ENCODE measurements at places on chromosomes 6 and 20. TPM values are rescaled to one million over a fixed set of nuclear protein-coding genes. Genes with fewer than 3 reads are reported as not detected.

- peaks cover 34% of the 10 kb centered on the region for H3K36me3 ChIP-seq
- no peak for DNase-seq
- H3K4me3 ChIP-seq = no peak overlapping the region
- H3K27ac ChIP-seq = peak overlapping the region; percentile 32
- H3K27me3 ChIP-seq = no peaks in the 10 kb centered on the region
These were observed 36.0 kb upstream of the SMIM29 start for GRCh38 chr6:34284563-34285447.

GRCh38 chr6:69005199-69005598, 370.1 kb downstream of the ADGRB3 start:
- H3K4me1 ChIP-seq = no peaks in the 10 kb centered on the region
- H3K27me3 ChIP-seq = no peaks in the 10 kb centered on the region
- DNase-seq = no peak
- H3K36me3 ChIP-seq = no peaks in the 10 kb centered on the region
- no peak overlapping the region for H3K4me3 ChIP-seq

- no peaks in the 10 kb centered on the region for H3K36me3 ChIP-seq
- H3K4me1 ChIP-seq = peaks cover 2% of the 10 kb centered on the region
- H3K4me3 ChIP-seq = no peak overlapping the region
- H3K27me3 ChIP-seq = no peaks in the 10 kb centered on the region
These were observed 491.2 kb upstream of the NOX3 start for GRCh38 chr6:155946860-155947259.

- H3K4me3 ChIP-seq = no peak overlapping the region
- no peaks in the 10 kb centered on the region for H3K27me3 ChIP-seq
- no peaks in the 10 kb centered on the region for H3K4me1 ChIP-seq
- no peak overlapping the region for H3K27ac ChIP-seq
- no peaks in the 10 kb centered on the region for H3K36me3 ChIP-seq
- DNase-seq = no peak
These were observed 187.9 kb downstream of the TENT5A start for GRCh38 chr6:81564470-81565068.

DNA sequence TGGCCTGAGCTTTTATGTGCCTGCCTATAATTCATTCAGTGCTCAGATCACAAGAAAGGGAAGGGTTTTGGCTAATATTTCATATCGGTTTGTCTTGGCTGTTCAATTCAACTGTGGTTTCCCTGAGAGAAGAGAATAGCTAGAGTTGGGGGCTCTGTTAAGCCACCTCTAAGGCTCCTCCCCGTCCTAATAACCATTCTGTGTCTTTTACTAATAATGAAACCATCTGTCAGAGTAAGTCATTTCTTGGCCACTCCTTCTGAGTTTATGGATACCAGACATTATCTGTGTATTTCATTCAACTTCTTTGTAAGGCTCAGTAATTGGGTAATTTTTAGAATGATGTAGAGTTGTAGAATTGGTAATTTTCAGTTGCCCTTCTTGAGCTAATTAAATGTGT, 5.2 kb downstream of the STX11 start:
- no peak overlapping the region for H3K4me3 ChIP-seq
- DNase-seq = no peak
- peaks cover 44% of the 10 kb centered on the region for H3K4me1 ChIP-seq
- no peak overlapping the region for H3K27ac ChIP-seq

DNA sequence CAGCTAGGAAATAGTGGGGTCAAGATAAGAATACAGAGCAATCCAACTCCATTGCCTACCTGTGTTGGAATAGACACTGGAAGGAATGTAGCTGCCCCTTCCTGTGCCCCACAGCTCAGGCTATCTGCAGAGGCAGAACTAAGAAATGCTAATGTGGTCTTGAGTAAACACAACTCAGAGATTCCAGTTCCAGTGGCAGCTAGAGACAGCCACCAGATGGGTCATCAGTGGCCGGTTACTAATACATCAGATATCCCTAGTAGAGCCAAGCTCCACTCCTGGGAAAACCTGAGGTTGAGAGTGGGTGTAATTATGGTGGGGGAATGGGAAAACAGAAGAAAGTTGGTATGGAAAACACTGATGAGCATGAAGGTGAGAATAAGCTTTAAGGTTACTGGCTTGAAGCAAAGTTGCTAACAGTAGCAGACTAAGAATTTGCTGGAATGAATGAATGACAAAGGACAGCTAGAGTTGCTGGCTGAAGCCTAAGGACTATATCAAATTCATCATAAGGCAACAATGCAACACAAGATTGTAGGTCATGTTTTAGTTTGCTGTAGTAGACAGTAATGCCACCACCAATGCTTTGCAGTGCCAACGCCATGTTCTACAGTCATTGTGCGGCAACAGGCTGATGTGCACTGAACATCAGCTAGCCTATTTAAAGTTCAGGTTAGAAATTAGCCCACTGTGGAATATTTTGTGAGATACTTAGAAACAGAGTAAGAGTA, 28.3 kb upstream of the FAM83C start:
- no peak overlapping the region for H3K4me3 ChIP-seq
- H3K27ac ChIP-seq = no peak overlapping the region
- H3K36me3 ChIP-seq = peaks cover 1% of the 10 kb centered on the region

DNA sequence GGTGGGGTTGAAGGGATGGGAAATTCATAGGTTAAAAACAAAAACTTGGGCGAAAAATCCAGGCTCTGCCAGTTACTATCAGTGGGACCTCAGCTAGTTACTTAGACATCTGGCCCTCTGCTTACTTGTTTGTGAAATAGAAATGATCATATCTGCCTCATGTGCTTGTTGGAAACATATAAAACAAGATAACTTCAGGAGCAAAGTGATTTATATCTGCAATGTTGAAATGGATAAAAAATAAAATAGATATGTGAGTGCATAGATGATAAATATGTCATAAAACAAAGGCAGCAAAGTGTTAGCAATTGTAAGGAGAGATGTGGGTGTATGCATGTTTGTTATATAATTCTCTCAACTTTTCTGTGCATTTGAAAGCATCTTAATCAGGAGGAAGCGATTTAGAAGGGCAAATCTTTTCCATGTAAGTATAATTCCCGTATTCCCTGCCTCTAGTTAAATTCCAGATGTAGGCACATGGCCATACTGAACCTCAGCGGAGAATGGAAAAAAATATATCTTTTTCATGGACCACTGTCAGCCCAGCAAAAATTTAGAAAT, 579.0 kb upstream of the FLRT3 start:
- no peak for DNase-seq
- H3K4me1 ChIP-seq = no peaks in the 10 kb centered on the region

DNA sequence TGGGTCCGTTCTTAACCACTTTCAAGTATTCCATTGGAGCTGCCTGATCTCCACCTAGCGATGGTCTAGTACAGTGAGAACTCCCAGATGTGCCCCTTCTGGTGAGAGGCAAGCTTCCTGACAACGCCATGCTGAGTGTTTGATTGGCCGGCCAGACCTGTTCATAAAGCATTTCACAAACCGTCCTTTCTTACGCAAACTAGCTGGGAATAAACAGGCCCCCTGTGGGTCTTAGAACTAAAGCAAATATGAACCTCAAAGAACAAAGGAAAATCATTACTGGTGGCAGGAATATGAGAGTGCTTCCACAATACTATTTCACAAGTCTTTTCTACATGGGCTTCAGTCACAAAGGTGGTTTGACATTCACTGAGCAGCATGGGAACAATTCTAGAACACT, 15.6 kb upstream of the GCNT2 start:
- no peaks in the 10 kb centered on the region for H3K36me3 ChIP-seq
- DNase-seq = no peak
- peaks cover 45% of the 10 kb centered on the region for H3K27me3 ChIP-seq
- H3K4me1 ChIP-seq = peaks cover 7% of the 10 kb centered on the region

- H3K4me3 ChIP-seq = no peak overlapping the region
- no peak for DNase-seq
These were observed 4.0 kb upstream of the DSN1 start for GRCh38 chr20:36777576-36777975.

DNA sequence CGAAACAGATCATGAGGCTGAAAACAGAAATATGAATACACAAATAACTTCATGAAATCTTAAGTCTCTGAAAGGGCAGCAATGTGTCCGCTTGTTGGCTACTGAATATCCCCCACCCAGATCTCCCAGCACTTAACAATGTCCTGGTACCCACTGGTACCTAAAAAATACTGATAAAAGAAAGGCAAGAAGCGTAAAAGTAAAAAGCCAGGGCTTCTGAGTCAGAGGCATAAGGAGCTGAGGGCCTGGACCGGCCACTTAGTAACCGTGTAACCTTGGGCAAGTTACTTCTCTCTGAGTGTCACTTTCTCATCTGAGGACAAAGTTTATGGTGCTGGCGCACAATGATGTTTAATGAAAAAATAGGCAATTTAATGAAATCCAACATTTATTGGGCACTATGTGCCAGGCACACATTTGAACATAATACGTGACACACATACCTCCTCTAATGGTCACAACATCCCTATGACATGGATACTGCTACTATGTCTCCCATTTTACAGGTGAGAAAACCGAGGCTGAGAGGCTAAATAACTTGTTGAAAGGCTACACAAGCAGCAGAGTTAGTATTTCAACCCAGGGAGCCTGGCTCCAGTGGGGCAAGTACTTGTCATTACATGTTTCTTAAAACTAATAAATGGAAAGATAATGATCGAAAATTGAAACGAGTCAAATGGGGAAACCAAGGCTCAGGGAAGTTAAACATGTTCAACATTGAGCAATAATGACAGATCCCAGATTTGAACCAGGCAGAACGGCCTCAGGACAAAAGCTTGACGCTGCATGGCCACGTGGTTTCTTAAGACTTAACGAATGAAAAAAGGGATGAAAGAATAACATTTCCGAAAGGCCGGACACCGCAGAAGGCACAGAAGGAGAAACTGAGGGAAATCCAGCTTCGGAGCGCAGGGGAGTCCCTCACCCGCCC, 828 bp downstream of the TP53RK start:
- H3K4me3 ChIP-seq = peak overlapping the region; percentile 86
- peak overlapping the region; percentile 78 for H3K27ac ChIP-seq
- no peaks in the 10 kb centered on the region for H3K27me3 ChIP-seq
- peaks cover 15% of the 10 kb centered on the region for H3K36me3 ChIP-seq
- H3K4me1 ChIP-seq = peaks cover 37% of the 10 kb centered on the region
- no peak for DNase-seq

GRCh38 chr6:16729183-16729691, 32.0 kb downstream of the ATXN1 start:
- H3K27me3 ChIP-seq = no peaks in the 10 kb centered on the region
- no peak overlapping the region for H3K4me3 ChIP-seq
- H3K4me1 ChIP-seq = peaks cover 47% of the 10 kb centered on the region
- H3K36me3 ChIP-seq = peaks cover 13% of the 10 kb centered on the region
- DNase-seq = no peak

- no peak for DNase-seq
- H3K36me3 ChIP-seq = peaks cover 15% of the 10 kb centered on the region
- H3K27ac ChIP-seq = peak overlapping the region; percentile 93
- peaks cover 2% of the 10 kb centered on the region for H3K27me3 ChIP-seq
- H3K4me1 ChIP-seq = peaks cover 43% of the 10 kb centered on the region
These were observed 8.2 kb downstream of the GCNT2 start for GRCh38 chr6:10529231-10529801.

DNA sequence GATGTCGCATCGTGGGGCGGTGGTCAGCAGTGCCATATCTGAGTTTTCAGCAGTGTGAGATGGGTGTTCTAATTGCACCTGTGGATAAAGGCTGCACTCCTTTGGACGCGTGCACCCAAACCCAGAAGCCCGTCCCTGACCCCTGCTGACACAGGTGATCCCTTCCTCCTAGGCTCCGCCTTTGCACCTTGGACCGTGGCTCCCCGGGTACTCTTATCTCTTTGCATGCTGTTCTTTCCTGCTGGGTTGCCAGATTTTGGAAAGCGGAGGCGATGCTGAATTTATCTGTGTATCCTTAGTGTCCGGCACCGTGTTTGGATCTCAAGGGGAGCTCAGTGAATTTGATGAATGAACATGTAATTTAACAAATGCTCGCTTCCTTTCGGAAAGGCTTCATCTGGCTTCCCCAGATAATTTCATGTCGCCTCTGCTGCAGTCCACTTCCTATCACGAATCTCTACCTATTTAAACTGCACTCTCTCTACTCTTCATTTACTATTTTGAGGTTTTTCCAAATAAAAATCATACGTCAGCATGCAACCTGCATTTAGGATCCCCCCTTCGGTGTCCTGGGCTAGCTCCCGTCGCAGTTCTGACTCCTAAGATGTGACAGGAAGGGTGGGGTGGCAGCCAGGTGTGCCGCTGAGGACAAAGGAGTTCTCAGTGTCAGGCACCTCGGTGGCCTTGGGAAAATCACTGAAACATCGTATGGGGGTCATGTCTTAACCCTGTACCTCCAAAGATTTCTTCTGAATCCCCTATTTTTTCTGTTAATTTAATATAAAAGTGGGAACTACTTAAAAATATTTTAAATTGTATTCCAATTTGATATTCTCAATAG, 753 bp upstream of the PERP start:
- peak overlapping the region; percentile 61 for H3K27ac ChIP-seq
- no peak for DNase-seq
- H3K4me3 ChIP-seq = peak overlapping the region; percentile 85
- H3K27me3 ChIP-seq = peaks cover 33% of the 10 kb centered on the region
- H3K36me3 ChIP-seq = no peaks in the 10 kb centered on the region

DNA sequence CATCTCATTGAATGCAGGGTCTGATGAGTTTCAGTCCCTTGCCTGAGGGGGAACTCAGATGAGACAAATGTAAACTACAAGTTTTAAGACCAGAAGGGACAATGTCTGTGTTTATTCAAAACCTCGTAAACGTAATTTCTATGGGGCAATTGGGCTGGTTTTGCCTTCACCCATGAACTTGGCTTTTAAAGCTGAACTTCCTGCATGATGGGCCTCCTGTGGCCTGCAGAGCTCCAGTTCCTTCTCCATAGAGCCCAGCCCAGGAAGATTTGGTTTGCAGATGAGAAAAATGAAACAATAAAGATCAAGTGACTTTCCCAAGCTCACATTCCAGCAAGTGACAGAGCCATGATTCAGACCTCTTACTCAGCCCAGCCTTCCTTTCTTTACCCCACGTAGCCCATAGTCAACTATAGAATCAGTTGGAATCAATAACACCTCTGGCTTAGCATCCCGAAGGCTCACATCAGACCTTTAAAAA, 612.3 kb downstream of the UTRN start:
- H3K36me3 ChIP-seq = no peaks in the 10 kb centered on the region
- no peak for DNase-seq
- peaks cover 8% of the 10 kb centered on the region for H3K27me3 ChIP-seq
- H3K4me1 ChIP-seq = peaks cover 6% of the 10 kb centered on the region
- no peak overlapping the region for H3K27ac ChIP-seq

DNA sequence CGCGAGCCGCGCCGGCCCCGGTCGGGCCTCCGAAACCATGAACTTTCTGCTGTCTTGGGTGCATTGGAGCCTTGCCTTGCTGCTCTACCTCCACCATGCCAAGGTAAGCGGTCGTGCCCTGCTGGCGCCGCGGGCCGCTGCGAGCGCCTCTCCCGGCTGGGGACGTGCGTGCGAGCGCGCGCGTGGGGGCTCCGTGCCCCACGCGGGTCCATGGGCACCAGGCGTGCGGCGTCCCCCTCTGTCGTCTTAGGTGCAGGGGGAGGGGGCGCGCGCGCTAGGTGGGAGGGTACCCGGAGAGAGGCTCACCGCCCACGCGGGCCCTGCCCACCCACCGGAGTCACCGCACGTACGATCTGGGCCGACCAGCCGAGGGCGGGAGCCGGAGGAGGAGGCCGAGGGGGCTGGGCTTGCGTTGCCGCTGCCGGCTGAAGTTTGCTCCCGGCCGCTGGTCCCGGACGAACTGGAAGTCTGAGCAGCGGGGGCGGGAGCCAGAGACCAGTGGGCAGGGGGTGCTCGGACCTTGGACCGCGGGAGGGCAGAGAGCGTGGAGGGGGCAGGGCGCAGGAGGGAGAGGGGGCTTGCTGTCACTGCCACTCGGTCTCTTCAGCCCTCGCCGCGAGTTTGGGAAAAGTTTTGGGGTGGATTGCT, 1.3 kb downstream of the VEGFA start:
- peaks cover 6% of the 10 kb centered on the region for H3K36me3 ChIP-seq
- DNase-seq = peak; percentile 76
- H3K27me3 ChIP-seq = peaks cover 4% of the 10 kb centered on the region
- H3K27ac ChIP-seq = peak overlapping the region; percentile 63
- peaks cover 31% of the 10 kb centered on the region for H3K4me1 ChIP-seq

Gene SOX18
- 0.30 TPM for total RNA-seq

Gene STK4
- 229 TPM for total RNA-seq

Gene IBTK
- total RNA-seq = 24.6 TPM

Measured in activated naive CD8-positive, alpha-beta T cell treated with anti-CD3 and anti-CD28 coated beads, Interleukin-2, amount 10 ng/mL, durations not matched to agents 7 days and 5 days (primary cell).